ENCODE measurements at places on chromosomes 3 and 15. TPM values are rescaled to one million over a fixed set of nuclear protein-coding genes. Genes with fewer than 3 reads are reported as not detected.

DNA sequence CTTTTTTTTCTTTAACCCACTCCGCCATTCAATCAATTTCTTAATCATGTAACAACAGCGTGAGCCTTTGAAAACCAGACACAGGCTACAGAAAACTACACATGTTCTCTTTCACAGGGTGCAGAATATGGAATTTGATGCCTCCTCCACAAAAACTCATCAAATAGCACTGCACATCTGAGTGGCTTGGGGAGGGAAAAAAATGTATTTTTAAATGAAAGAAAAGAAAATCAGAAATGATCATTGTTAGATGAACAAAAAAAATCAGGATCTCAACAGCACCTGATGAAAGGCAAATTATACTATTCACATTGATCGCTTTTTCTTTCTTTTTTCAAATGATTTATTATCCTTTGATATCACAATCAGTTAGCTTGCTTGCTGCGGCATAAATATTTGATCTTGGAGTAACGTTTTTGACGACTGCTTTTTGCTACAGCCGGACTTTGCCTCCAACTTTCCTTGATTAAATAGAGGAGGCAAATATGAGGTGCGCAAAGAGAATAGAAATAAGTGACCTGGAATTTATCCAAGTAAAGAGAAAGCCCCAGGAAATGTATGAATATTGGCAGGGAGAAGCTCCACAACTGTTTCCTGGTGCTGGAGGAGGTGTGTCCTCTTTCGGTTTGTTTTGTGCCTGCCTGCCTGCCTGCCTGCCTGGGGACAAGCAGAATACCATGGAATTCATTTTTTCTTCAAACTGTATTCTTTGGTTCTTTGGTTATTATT, 63.1 kb downstream of the EDEM1 start:
- no peak for DNase-seq

The PIGX gene
- total RNA-seq = 20.1 TPM

DNA sequence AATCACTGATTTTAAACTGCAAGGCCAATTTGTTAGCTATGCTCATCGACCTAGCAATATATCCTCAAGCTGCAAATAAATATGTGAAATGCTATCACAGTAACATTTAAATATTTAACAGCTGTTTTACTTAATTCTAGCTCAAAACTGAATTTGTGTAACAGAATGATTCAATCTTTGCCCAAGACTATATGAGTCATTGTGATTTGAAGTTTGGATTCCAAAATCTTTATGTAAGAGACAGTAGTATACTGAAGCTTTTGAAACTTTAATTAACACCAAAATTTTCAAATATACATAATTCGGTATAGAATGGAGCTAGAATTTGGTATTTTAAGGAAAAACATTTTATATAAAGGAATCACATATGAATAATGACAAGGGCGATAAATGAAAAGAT, 603.0 kb upstream of the ROBO2 start:
- DNase-seq = no peak

The IL5RA gene
- not detected for total RNA-seq

GRCh38 chr15:47299846-47300434, 417.4 kb upstream of the SEMA6D start:
- no peak for DNase-seq

The RAB43 gene
- 2.3 TPM for total RNA-seq
